MM.1S (cell line): ENCODE measurements at places on chromosomes 3 and 15.
A peak's percentile ranks its signal among the peaks of the same experiment; 100 is the strongest.

GRCh38 chr3:141901914-141902313 lies 25.5 kb downstream of the ATP1B3 start:
- DNase-seq, result no peak

DNA sequence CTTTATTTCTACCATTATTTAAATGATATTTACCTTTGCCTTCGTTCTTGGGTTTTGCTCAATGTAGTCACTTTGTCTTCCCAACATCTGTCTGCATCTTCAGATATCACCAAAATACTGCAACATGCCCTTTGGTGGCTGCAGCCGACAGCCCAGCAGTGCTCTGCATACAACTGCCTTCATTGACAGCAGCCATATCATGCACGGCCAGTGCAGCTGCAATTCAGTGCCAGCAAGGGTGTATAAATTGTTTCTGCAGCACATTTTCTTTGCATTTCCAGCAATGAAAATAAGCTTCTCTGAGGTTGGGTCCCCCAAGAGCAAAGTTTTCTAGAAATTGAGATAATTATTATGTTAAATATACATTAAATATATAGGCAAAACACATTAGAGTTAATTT lies 6.0 kb upstream of the PLSCR5 start:
- DNase-seq, result no peak

DNA sequence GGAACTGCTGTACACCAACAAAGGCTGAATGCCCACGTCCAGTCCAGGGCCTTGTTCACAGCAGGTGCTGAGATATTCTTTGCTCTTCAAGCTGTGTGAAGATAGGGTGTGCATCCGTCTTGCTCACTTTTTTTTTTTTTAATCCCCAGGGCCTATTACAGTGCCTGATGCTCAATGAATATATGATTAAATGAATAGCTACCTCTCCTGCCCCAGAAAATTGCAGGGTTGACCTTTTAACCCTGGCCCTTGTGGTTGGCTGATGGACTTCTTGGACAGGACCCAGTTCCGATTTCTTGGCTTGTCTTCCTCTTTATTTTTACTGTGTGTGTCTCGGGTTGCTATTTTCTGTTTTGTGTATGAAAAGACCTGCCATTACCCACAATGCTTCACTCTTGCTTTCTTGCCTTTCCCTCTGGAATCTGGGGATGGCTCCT lies 2.9 kb upstream of the FYTTD1 start:
- no peak for DNase-seq

- DNase-seq, result no peak
Observed at GRCh38 chr3:121517953-121518655, 27.7 kb downstream of the POLQ start.

- no peak for DNase-seq
Observed at GRCh38 chr3:39144748-39145380, 8.5 kb downstream of the CSRNP1 start.

GRCh38 chr3:168331756-168332155 lies 236.0 kb upstream of the GOLIM4 start:
- no peak for DNase-seq

DNA sequence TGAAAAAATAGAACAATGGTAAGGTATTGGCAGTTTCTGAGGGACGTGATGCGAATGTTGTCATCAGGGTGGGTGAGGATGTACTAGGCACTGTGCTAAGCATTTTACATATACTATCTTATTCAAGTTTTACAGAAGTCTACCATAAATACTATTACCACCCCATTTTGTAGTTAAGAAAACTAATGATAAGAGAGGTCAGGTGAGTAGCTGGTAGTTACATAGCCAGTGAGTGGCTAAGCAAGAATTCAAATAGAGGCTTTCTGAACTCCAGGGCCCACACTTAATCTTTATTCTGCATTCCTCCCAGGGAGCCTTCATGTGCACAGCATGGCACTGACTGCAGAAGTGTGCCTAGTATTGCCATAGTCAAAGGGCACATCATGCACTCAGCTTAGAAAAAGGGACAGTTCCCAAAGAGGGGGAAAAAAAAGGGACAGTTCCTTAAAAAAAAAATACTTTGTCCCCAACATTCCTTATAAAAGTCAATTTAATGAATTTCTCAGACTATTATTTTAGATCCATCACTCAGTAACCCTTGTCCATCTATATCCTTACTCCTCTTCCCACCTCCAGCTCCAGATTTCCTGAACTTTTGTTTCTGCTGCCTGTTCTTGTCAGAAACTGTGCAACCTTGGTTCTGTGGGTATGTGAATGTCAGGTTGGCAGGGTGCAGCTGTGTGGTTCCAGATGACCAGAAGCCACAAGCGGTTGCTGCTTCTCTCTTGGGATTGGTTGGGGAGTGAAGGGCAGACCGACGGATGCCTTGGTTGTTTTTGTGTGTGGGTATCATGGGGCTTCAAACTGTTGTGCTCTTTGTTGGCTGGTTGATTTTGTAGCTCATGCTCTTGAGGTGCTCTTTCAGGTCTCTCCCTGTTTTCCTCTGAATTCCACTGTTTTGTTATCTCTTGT lies 8.3 kb downstream of the MAPKBP1 start:
- DNase-seq, result no peak

DNA sequence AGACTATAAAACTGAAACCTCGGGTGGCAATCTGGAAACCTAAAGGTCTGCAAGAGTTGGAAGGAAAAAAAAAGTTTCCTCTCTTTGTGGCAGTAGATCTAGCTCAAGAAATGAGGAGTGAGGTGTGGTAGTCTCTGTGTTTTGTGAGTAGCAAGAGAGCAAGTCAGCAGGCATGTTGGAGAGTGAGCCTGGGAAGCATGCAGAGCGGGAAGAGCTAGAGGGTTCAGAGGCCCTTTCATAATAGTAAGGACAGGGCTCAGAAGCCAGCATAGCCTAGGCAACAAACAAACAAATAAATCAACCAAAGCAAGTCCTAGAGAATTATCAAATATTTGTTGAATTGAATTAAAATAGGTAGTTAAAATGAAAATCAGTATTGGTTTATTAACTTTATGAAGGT lies 189.7 kb upstream of the CBLB start:
- DNase-seq, result no peak

DNA sequence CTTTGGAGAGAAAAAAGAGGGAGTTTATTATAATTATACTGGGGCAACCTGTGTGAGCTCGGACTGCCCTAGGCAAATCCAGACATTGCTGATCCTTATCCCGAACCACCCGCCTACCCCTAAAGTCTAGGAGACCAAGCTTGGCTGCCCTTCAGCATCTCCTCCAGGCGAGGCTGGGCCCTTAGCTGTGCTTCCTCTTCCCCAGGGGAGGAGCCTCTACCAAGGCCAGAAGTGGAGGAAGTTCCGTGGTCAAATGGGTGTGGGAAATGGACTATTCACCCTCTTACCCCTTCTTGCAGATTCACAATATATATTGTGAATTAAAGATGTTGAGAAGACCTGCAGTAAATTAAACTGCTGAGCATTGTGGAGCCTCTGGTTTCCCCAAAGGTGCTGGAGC lies 158.3 kb upstream of the HES1 start:
- DNase-seq, result no peak

DNA sequence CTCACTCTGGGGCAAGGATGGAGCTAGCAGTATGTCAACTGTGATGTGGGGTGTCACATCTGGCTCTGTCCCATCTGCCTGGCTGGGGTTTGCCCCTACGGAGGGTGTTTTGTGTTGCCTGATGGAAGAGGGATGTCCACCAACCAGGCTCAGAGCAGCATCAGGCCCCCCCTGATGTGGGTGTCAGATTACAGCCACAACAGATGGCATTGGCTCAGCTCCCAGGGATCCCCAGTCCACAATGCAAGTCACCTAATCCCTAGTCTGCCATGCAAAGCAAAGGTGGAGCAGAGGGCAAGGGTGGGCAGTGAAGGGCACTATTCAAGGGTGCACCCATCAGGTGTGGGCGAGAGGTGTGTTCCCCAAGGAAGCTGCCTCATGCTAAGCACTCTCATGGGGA lies 48.9 kb upstream of the AMOTL2 start:
- no peak for DNase-seq

GRCh38 chr3:108442281-108442680 lies 68.1 kb downstream of the MYH15 start:
- no peak for DNase-seq

- no peak for DNase-seq
Observed at GRCh38 chr3:193396451-193397244, 18.1 kb upstream of the ATP13A5 start.

GRCh38 chr15:94277485-94277884 lies 46.1 kb downstream of the MCTP2 start:
- no peak for DNase-seq

DNA sequence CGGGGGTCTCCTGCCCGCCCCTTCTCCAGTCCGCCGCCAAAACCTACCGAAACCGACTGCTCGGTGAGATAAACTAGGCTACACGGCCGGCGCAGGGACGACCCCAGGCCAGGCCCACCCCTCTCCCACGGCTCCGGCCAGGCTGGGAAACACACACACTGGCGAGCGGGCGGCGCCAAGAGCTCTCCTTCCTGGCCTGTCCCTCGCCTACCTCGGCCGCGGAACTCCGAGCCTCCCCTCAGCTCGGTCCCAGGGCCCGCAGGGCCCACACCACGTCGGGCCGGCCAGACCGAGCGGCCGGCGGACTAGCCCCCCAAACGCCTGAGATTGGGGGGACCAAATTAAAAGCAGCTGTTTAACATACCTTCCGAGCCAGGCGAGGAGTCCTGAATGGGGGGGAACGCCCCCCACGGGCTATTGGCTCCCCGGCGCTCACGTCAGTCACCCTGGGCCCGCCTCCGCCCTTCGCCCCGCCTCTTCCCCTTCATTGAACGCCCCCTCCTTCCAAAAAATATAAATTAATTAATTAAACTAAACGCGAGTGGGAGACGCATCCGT lies 4.0 kb upstream of the SIN3A start:
- peak; percentile 81 for DNase-seq

GRCh38 chr15:65342493-65342892 lies 35.3 kb downstream of the IGDCC3 start:
- DNase-seq, result no peak

- DNase-seq, result no peak
Observed at GRCh38 chr3:156433910-156434309, 121.0 kb downstream of the SSR3 start.

- DNase-seq, result peak; percentile 77
Observed at GRCh38 chr3:197458179-197458707, 97.5 kb downstream of the BDH1 start.

DNA sequence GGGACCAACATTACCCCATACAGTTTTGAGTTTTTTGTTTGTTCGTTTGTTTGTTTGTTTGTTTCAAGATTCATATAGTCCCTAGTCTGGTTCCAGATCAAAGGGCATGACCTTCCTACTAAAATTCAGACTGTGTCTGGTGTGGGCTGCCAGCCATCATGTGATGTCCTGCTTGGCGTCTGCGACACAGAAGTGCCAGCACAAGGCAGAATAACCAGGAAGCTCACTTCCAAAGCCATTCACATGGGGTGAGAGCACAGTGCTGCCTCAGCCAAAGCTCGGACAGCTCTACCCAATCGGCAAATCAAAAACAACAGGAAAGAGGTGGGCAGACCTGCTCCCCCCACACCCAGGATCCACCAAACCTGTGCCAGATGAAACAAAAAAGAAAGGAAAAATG lies 142.6 kb upstream of the THBS1 start:
- no peak for DNase-seq

DNA sequence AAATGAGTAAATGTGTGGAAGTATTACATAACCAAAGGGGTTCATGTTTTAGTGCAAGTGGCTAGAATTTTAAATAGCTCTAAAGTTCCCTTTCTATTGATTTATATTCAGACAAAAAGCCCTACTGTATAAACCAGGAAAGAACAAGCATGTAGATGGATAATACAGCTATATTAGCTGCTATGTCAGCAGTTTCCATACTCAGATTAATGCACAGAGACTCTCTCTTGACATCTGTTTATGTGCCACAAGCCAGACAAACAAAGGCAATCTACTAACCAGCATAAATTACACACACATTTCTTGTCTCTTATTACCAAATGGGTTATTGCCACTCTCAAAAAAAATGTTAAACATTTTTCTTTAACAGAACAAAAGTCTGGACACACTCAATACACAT lies 760.1 kb upstream of the NECTIN3 start:
- DNase-seq, result no peak

- DNase-seq, result no peak
Observed at GRCh38 chr3:172530566-172530965, 7.3 kb upstream of the TNFSF10 start.

DNA sequence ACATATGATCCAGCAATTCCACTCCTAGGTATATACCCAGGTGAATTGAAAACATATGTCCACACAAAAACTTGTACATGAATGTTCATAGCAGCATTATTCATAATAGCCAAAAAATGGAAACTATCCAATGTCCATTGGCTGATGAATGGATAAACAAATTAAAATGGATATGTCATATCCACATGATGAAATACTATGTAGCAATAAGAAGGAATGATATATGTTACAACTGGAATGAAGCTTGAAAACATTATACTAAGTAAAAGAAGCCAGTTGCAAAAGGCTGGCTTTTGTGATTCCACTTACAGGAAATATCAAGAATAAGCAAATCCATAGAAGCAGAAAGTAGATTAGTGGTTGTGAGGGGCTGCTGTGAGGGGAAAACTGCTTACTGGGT lies 33.7 kb downstream of the BNC1 start:
- DNase-seq, result no peak

GRCh38 chr3:16148783-16149182 lies 25.7 kb upstream of the GALNT15 start:
- DNase-seq, result no peak

- peak; percentile 80 for DNase-seq
Observed at GRCh38 chr15:59917504-59918157, 86.5 kb upstream of the FOXB1 start.

GRCh38 chr15:41337631-41338522 lies 5.2 kb downstream of the NUSAP1 start:
- DNase-seq, result no peak

- DNase-seq, result no peak
Observed at GRCh38 chr3:58657571-58658141, 8.9 kb downstream of the FAM3D start.

DNA sequence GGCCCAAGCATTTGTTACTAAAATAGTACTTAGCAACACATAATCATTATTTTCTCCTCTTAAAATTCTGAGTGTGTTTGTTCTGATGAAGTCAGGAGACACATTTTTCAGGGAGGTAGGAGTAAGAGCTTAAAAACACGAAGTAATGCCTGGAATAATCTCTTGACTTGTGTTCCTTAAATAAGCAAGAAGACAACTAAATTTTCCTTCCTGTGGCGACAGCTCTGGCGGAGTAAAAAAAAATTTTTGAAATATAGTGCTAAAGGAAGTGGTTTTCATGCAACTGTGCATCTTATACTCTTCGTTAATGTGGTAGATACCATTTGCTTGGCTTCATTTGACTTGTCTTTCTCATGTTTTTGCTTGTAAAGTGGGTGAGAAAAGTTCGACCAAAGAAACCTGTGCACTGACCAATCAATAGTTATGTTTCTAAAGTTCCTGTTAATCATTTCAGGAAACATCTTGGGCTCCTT lies 11.1 kb upstream of the MBNL1 start:
- DNase-seq, result no peak

DNA sequence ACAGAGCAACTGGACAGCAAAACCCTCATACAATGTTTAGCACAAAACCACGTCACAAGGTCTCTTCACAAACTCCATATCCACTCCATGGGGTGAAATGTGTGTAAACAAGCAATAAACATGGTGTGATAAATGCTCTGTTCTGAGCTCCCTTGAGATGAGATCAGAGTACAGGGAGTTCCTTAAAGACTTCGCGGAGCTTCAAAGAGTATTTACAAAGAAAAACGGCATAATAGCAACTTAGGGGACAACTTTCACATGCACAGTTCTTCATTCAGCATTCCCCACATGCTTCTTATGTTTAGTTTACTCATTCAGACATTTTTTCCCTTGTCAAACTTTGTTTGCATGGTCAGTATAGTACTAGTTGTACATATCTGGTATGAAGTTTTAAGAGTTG lies 52.5 kb upstream of the SUCLG2 start:
- no peak for DNase-seq

- DNase-seq, result no peak
Observed at GRCh38 chr15:65323071-65323511, 18.6 kb downstream of the RNU5B-1 start.

- DNase-seq, result no peak
Observed at GRCh38 chr15:63000706-63001105, 41.8 kb upstream of the TPM1 start.
